ENCODE measurements at places on chromosomes 12 and 14.

- no peak for DNase-seq
- H3K4me3 ChIP-seq: no peak overlapping the region
- H3K27ac ChIP-seq: no peak overlapping the region
- H3K27me3 ChIP-seq: no peaks in the 10 kb centered on the region
- H3K36me3 ChIP-seq: no peaks in the 10 kb centered on the region
- peaks cover 37% of the 10 kb centered on the region for H3K4me1 ChIP-seq
These were observed 210.1 kb upstream of the EEA1 start for GRCh38 chr12:93139028-93139665.

- no peaks in the 10 kb centered on the region for H3K27me3 ChIP-seq
- peak; percentile 60 for DNase-seq
- H3K4me3 ChIP-seq: no peak overlapping the region
- H3K4me1 ChIP-seq: peaks cover 33% of the 10 kb centered on the region
These were observed 175.3 kb downstream of the TSPAN9 start for GRCh38 chr12:3252450-3252891.

- no peak overlapping the region for H3K27ac ChIP-seq
- H3K4me1 ChIP-seq: no peaks in the 10 kb centered on the region
- H3K4me3 ChIP-seq: no peak overlapping the region
These were observed 123.8 kb downstream of the KCNH5 start for GRCh38 chr14:62921466-62921865.

DNA sequence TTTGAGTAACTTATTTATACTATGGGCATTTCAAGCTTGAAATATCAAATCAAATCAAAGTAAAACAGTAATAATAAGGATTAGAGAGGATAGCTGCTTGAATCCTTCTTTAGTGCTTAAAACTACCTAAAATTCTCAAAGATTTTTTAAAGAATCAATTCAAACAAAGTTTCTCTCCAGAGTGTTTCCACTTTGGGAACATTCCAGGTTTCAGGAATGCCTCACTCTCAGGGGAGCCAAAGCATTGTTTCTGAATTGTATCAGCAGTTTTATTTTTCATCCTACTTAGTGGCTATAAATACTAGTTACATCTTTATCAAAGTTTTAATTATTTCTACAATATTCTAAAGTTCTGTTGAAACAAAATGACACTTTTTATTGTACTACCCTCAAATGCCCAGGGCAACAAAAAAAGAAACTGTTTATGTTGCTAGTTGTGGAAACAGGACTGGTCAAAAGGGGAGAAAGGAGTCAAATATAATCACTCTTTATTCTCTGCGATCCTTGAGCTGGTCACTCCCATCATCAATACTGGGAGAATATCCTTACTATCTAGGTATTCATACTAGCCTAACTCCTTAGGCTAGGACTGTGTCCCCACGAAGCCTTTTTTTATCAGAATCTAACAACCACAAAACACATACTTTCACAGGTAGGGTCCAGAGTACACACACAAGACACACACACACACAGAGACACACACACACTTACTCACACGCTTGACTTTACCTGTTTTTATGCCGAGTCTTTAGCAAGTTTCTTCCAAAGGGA, 598 bp downstream of the RASSF9 start:
- H3K4me1 ChIP-seq: peaks cover 7% of the 10 kb centered on the region
- H3K4me3 ChIP-seq: peak overlapping the region; percentile 55
- peak overlapping the region; percentile 72 for H3K27ac ChIP-seq
- DNase-seq: no peak

DNA sequence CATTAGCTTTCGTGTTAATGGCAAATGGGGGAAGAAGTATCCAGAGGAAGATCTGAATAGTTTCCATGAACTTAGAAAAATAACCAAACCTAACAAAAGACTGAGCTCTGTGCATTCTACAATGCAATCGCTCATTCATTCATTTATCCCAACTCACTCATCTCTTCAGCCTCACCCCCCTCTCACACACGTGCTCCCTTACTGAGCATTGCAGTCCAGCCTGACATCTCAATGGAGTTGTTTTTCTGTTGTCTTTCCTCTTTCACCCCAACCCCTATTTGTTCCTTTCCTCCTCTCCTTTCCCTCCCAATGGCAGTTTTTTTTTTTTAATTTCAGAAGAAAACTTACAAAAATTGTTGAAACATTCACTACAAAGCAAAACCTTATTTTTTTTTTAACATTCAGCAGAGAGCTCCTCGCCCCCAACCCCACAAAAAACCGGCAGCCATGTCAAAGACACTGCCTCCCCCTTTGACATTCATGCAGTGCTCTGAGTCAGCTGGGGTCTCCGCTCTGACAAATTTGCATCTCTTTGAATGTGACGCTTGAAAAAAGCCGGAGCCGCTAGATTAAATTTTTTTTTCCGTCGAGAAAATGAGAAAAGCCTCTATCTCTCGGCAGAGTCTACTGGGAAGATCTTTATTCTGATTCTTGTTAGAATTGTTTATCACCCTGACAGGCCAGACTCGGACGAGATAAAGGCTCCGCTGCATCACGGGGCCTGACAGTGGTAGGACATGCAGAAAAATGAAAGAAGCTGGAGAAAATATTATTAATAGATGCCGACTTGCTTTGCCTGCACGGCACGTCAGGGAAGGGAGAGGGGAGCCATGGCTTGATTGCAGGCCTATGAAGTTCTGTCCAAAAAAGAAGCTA, 775.6 kb downstream of the VRK1 start:
- H3K27ac ChIP-seq: no peak overlapping the region
- H3K36me3 ChIP-seq: no peaks in the 10 kb centered on the region
- no peaks in the 10 kb centered on the region for H3K27me3 ChIP-seq
- no peak for DNase-seq
- H3K4me1 ChIP-seq: no peaks in the 10 kb centered on the region

GRCh38 chr12:59724011-59724695, 128.3 kb downstream of the SLC16A7 start:
- H3K27me3 ChIP-seq: no peaks in the 10 kb centered on the region
- H3K27ac ChIP-seq: no peak overlapping the region
- no peaks in the 10 kb centered on the region for H3K36me3 ChIP-seq
- H3K4me3 ChIP-seq: no peak overlapping the region
- H3K4me1 ChIP-seq: no peaks in the 10 kb centered on the region

GRCh38 chr14:31229638-31230572, 22.3 kb upstream of the HECTD1 start:
- no peaks in the 10 kb centered on the region for H3K27me3 ChIP-seq
- H3K27ac ChIP-seq: peak overlapping the region; percentile 63
- H3K36me3 ChIP-seq: no peaks in the 10 kb centered on the region

DNA sequence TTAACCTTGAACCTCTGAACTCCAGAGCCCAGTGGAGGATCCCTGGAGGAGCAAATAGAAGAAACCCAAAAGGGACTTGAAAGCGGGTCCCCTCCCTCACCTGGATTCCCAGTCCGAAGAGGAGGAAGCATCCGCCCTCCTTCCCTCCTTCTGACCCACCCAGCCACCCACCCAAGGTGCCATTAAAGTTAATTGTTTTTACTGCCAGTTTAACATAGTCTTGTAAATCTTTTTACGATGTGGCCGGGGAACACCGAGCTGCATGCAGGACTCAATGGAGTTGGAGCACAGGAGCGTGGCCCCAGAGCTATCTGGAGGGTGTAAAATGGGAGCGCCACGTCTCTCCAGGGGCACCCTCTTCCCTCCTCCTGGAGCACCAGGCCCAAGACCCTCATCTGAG, 49.9 kb upstream of the TBX3 start:
- H3K27ac ChIP-seq: no peak overlapping the region
- H3K36me3 ChIP-seq: no peaks in the 10 kb centered on the region
- H3K4me1 ChIP-seq: peaks cover 4% of the 10 kb centered on the region
- H3K27me3 ChIP-seq: peaks cover 30% of the 10 kb centered on the region
